ENCODE measurements at places on chromosomes 2 and 18. TPM values are rescaled to one million over a fixed set of nuclear protein-coding genes. Genes with fewer than 3 reads are reported as not detected.

ANKRD30BL gene
- total RNA-seq: not detected

SIGLEC15 gene
- not detected for total RNA-seq

DNA sequence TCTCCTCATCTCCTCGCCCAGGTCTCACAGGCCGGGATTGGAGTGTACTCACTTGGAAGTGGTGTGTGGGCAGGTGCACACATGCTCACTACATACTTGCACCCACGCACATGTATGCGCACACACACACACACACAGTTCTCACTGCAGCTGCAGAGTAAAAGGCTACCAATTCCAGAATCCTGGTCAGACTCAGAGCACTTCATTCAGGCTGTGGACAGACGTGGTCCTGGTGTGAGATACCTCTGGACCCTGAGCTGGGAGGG is 19.4 kb downstream of the CELF4 start:
- DNase-seq: no peak

DNA sequence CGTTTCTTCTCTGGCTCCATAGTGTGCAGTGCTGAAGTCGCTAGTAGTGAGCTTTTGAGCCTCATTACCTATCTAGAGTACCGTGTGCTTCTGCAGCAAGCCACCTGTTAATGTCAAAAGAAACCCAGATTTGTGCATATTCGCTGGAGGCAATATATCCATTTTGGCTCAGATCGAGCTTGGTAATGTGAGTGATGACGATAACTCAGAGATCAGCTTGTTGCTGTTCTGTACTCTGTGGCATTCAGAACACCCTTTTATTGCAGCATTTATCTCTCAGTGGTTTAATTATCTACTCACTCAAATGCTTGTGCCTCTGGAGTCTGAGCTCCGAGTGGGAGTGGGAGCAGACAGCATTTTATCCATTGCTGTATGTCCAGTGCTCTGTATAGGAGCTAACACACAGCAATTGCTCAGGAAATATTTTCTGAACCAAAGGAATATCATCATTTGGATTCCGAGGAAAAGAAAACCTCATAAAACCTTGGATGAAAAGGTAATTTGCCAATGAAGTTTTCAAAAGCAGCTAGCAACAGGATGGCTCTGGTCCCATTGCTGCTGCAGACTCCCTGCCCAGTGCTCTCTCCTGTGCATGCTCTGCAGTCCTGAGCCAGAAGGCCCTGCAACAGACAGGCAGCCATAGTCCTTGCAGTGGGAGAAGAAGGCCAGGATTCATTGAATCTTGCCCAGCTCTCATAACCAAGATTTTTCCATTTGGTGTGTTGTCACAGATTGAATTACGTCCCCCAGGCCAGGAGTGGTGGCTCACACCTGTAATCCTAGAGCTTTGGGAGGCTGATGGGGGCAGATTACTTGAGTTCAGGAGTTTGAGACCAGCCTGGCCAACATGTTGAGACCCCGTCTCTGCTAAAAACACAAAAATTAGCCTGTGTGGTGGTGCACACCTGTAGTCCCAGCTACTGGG is 183.8 kb downstream of the MYCN start:
- no peak for DNase-seq

All from sigmoid colon (tissue), 7 donors.